ENCODE measurements at places on chromosomes 11 and 22.

DNA sequence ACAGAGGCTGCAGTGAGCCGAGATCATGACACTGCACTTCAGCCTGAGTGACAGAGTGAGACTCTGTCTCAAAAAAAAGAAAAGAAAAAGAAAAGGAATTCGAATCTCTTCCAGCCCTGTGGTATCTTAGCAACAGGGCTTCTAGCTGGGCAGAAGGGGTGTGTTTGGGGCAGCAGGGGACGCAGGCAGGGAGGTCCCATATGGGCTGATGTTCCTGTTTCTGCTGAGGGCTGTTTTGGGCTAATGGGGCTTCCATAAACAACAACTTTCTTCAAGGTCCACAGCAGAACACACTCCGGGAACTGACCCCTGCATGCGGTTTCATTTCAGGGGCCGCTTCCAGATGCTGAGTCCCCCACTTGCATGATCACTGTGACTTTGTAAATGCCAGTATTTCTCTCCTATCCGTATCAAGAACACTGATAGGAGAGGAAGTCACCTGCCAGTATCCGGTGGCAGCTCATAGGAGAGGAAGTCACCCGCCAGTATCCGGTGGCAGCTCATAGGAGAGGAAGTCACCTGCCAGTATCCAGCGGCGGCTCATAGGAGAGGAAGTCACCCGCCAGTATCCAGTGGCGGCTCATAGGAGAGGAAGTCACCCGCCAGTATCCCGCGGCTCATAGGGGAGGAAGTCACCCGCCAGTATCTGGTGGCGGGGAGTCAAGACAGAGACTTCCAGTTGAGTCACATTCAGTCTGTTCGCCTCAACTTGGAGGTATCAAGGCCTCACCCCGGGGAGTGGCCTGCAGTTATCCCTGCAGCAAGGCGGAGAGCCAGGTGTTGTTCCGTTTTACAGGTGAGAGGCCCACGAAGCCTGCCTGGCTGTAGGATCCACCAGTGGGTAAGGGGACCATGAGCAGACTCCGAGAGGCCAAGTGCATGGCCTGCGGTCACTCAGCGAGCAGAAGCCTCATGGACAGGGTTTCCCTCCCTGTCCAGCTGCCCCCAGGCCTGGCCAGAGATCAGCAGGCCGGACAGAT, 8.3 kb upstream of the FGF19 start:
- DNase-seq: peak; percentile 33

GRCh38 chr11:86115542-86116385, 46.9 kb upstream of the PICALM start:
- DNase-seq: no peak

DNA sequence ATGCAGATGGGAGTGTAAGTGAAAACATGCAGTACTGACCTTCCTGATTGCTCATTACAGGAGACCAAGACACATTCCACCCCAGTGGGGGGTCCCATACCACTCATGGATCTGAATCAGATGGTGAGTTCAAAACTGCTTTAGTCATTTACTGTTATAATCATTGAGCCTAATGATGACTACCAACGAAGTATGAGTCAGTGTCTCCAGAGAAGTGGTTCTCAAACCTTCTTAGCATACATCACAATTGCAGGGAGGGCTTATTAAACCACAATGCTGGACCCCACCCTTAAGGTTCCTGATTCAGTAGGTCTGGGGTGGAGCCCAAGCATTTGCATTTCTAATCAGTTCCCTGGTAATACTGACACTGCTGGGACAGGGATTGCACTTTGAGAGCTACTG, 75.8 kb downstream of the CD44 start:
- no peak for DNase-seq

GRCh38 chr11:29135504-29135903, 881.3 kb downstream of the KCNA4 start:
- DNase-seq: no peak

GRCh38 chr11:15291885-15292284, 177.2 kb downstream of the INSC start:
- DNase-seq: no peak

DNA sequence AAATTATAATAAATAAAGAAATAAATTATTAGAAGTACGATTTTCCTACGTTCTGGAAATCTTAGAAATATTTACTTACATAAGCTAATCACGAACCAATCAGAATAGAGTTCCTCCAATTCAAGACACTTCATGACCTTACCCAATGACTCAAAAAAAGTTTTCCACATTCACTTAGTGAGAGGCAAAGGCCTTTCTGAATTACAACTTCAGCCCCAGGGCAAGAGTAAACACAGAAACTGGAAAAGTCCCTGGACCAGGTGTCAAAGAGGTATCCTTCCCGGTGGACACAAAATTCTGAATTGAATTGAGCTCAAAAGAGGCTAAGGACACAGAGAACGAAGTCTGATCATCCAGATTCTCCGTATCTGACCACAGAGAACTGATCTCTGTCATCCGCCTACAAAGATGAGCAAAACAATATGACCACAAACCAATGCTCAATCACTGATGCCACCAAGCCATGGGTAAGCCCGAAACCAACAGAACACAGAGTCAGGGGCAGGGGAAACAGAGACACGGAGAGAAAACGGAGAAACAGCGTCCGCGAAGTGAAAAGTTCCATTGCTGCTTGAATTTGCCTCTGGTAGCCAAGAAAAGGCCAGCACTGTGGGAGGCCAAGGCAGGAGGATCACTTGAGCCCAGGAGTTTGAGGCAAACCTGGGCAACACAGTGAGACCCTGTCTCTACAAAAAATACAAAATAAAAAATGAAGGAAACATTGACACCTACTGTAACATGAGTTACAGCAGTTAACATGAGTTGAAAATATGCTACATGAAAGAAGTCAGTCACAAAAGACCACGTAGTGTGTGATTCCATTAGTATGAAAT, 6.8 kb downstream of the BID start:
- no peak for DNase-seq

DNA sequence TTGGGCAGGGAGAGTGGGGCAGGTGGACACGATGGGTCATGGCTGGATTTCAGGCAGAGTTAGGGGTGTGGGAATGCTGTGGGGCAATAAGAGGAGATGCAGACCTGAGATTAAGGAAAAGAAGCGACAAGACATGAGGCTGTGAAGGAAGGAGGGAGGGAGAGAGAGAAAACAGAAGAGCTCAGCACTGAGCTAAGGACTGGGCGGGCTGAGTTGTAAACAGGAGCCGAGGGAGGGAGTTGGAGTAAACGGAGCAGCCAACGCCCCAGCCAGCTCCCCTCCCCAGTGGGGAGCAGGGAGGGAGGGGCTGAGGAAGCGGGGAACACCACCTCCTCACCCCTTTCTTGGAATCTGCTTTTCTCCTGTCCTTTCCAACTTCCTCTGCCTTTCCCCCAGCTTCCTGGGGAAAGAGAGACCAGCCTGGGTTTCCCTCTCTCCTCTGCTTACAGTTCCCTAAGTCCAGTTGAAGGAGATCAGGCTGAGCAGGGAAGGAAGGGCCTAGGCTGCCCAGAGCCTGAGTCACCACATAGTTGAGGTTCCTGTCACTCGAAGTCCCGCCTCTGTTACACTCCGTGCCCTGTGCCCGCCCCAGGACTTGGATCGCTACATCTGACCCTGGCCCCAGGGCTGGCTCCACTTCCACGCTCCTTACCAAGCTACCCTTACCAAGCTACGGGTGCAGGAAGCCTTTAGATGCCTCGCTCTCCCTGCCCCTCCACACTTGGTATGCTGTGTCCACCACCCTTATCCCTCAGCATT, 6.7 kb upstream of the AHNAK start:
- DNase-seq: peak; percentile 72

DNA sequence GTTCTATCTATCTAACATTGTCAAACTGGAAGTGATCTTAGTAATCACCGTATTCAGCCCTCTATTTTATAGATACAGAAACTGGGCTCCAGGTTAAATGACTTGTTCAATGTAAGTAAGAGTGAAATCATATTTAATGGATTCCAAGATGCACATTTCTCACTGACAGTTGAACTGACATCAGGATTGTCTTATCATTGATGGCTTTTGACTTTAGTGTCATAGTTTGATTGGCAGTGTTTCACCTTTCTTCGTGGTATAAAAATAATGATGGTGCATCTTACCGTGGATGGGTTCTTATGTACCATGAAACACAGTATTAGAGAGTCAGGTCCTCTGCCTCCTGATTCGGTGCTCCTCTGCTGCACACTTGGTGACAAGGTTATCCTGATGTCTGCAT, 123.1 kb downstream of the NCAM1 start:
- DNase-seq: no peak

DNA sequence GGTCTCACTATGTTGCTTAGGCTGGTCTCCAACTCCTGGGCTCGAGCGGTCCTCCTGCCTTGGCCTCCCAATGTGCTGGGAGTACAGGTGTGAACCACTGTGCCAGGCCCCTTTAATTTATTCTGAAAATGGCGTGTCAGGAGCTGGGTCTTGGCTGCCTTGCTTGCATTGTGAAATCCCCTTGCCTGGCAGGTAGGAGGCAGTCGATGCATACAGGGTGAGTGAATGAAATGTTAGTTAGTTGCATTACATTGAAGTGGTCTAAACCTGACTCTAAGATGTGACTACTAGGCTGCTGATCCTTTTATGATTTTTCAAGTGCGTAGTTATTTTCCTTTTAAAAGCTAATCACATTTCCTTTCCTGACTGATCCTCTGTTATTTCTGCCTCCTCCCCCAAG, 42.9 kb downstream of the PARVB start:
- no peak for DNase-seq

- DNase-seq: no peak
Observed at GRCh38 chr11:45161252-45162063, 15.0 kb downstream of the PRDM11 start.

DNA sequence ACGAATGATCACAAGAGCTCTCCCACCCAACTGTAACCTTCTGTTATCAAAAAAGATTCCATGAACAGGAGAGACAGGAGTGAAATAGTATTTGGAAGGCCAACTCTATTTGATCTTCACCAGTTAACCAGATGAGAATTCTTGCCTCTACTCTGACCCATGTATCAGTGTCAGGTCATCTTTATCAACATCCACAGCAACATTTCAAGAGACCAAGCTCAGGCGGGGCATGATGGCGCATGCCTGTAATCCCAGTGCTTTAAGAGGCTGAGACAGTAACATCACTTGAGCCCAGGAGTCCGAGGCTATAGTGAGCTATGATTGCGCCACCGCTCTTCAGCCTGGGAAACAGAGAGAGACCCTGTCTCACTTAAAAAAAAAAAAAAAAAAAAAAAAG, 62.3 kb downstream of the GAB2 start:
- no peak for DNase-seq

DNA sequence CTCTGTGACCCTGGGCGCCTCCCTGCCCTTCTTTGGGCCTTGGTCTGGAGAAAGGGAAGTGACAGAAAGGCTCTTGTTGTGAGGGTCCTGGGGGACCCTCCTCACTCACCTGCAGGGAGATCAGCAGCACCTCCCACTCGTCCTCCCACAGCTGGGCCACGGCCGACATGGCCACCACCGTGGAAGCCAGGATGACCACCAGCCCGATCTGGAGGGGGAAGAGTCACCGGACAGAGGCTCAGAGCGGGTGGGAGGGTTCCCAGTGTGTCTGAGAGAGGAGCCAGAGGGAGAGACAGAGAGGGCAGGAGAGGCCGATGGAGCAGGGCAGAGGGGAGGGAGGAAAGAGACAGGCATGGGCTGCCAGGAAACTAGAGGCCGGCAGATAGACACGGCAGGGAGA, 16.8 kb upstream of the KLHL35 start:
- DNase-seq: no peak

DNA sequence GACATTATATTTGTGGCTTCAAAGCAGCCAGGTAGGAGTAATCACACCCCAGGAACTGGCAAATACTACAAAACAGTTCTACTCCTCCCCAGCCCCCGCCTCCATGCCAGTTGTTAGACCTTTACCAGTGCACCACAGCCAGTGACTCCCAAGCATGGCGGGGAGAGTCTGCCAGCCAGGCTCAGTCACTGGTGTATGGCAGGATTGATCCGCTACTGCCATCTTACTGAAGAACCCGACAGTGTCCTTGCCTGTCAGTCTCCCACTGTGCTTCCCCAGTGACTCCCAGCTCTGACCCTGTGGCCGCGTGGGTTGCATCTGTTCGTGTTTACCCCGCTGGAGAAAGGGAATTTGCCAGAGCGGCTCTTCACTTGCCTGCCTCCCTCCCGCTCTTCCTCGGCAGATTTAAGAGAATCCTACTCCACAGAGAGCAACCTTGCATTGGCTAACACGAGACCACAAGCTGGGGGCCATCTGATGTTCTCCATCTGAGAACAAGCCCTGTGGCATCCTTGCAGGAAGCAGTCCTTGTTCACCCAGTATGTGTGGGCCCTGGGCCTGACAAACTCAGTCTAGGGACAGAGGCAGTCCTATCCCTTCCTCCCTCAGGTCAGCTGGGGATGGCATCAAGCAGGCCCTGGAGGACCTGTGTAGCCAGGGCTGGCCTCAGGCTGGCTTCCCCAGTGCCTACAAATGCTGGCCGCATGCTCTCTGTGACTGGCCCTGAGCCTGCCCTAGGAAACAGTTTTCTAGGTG, 33.1 kb downstream of the GNAZ start:
- DNase-seq: no peak

DNA sequence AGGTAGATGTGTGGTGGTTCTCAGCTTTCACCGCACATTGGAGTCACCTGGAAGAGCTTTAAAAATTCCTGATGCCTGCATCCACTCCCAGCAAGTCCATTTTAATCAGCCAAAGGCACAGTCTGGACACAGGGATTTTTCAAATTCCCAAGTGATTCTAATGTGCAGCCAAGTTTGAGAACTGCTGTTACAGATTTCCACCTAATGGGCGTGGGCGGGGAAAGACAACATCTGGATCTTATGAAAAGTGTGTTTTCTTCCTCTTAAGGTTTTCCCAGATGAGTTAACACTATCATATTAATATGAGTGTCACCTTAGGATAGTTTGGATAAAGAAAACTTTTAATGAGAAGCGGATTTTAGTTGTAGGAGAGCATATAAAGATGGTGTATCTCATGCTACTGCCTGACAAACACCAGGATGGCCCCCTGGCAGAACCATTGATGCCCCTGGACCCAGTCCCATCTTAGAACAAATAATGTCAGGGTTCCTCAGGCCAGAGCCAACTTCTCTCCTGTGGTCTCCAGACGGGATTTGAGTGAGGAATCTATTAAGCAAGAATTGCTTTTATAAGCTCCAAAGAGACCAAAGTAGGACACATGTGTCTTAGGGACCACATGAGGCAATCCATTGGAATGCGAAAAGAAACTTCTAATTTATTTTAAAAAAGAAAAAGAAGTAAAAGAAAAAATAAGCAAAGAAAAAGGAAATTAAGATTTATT, 31.9 kb downstream of the POU2AF1 start:
- DNase-seq: no peak

- no peak for DNase-seq
Observed at GRCh38 chr22:48222742-48223487, 1460.5 kb downstream of the TBC1D22A start.

DNA sequence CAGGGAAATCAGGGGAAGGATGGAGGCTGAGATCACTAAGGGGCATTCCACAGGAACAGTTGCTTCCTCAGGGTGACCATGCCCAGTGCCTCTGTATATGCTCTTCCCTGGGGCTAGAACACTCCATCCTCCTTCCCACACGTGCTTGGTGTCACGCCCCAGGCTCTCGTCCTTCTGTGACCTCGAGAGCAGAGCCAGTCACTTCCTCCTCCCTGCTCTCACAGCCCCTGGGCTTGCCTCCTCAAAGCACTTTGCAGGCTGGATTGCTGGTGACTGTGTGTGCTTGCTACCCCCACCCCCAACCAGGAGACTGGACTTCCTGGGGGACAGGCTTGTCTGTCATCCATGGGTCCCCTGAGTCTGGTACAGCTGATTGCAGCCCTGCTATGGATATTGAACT, 56.5 kb upstream of the AMPD3 start:
- no peak for DNase-seq

GRCh38 chr11:74927496-74927895, 21.4 kb downstream of the XRRA1 start:
- DNase-seq: no peak

- no peak for DNase-seq
Observed at GRCh38 chr11:108926171-108926840, 261.4 kb downstream of the DDX10 start.

GRCh38 chr22:19815093-19815822, 39.4 kb downstream of the GNB1L start:
- no peak for DNase-seq
